CD4-positive, alpha-beta memory T cell (primary cell): ENCODE measurements at places on chromosomes 4 and X. TPM values are rescaled to one million over a fixed set of nuclear protein-coding genes. Genes with fewer than 3 reads are reported as not detected.

DNA sequence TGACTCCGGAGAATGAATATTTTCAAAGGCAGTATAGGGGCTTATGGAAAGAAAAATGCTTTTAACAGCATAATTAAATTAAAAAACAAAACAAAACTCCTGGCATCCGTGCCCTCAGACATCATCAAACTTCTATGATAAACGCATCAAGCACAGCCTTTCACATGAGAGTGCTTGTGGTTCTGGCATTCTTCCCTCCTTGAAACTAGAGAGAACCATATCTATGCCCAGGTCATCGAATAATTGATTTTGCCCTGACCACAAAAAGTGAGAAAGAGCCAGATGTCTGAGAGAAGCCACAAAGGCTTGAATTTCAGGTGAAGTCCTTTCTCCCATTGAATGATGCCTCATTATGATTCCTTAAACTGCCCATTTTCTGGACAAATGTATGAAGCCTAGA lies 286.8 kb downstream of the CBLL2 start:
- H3K4me3 ChIP-seq: no peak overlapping the region
- DNase-seq: no peak
- no peaks in the 10 kb centered on the region for H3K4me1 ChIP-seq
- no peak overlapping the region for H3K27ac ChIP-seq
- H3K36me3 ChIP-seq: no peaks in the 10 kb centered on the region

GRCh38 chr4:158172261-158173258 lies at the start of gene GASK1B:
GASK1B (minus strand) TSS chr4:158173025; CDS start chr4:158171375, 1,650 bp downstream.
- no peaks in the 10 kb centered on the region for H3K4me1 ChIP-seq
- H3K27ac ChIP-seq: no peak within 1 kb of the TSS
- no peak within 1 kb of the TSS for H3K4me3 ChIP-seq
- DNase-seq: no peak

- no peaks in the 10 kb centered on the region for H3K36me3 ChIP-seq
- no peaks in the 10 kb centered on the region for H3K4me1 ChIP-seq
- H3K27ac ChIP-seq: no peak overlapping the region
- no peaks in the 10 kb centered on the region for H3K27me3 ChIP-seq
- H3K4me3 ChIP-seq: no peak overlapping the region
Observed at GRCh38 chr4:48247878-48248558, 21.6 kb downstream of the TEC start.

- H3K27ac ChIP-seq: no peak overlapping the region
- H3K27me3 ChIP-seq: no peaks in the 10 kb centered on the region
- no peak overlapping the region for H3K4me3 ChIP-seq
Observed at GRCh38 chr4:56730097-56730496, 49.0 kb upstream of the HOPX start.

- H3K4me3 ChIP-seq: no peak overlapping the region
- no peaks in the 10 kb centered on the region for H3K36me3 ChIP-seq
- no peaks in the 10 kb centered on the region for H3K4me1 ChIP-seq
- no peaks in the 10 kb centered on the region for H3K27me3 ChIP-seq
Observed at GRCh38 chrX:39911278-39911897, 186.4 kb downstream of the BCOR start.

GRCh38 chr4:14059006-14059405 lies 431.5 kb upstream of the BOD1L1 start:
- no peaks in the 10 kb centered on the region for H3K36me3 ChIP-seq
- DNase-seq: no peak
- no peak overlapping the region for H3K27ac ChIP-seq
- no peaks in the 10 kb centered on the region for H3K27me3 ChIP-seq
- no peak overlapping the region for H3K4me3 ChIP-seq

DNA sequence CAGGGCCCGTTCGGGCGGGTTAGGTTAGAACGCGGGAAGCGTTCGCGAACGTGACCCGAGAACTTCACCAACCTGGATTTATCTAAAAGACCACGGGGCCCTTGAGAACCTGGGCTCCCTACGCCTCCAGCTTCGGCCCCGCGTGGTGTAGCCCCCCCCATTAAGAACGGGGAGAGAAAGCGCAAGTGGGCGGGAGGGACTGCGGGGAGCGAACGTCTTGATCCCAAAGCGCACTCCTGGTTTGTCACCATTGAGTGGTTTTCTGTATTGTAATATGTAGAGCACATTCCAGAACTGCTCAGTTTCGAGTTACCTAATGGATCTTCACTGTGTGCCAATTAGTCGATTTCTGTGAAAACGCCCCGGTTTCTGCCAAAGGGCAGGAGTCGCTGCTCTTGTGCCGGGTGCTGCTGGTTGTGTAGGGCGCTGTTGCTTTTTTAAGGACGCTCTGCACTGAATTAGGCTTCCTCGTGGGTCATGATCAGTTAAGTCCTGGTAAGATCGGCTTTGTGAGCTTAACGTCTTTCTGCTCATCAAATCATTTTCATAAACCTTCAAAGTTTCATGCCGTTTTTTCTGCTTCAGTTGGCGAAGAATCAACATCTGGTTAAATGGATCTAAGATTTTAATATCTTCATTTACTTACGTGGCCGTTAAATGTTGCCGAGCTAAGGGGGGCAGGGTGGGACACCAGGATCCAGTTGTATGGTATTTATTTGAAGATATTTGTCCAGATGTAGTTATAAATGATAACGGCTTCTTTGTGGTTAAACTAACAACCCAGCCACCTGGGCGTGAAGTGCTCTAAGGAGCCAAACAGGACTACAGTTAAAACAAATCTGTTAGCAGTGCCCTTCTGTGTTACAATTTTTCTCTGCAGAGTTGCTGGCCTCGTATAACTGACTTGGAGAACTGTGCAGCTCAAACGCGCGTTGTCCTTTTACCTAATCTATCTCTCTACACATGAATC lies 809 bp downstream of the MND1 start:
- H3K4me3 ChIP-seq: peak overlapping the region; percentile 86
- DNase-seq: peak; percentile 39
- H3K27ac ChIP-seq: peak overlapping the region; percentile 54
- no peaks in the 10 kb centered on the region for H3K27me3 ChIP-seq
- peaks cover 13% of the 10 kb centered on the region for H3K4me1 ChIP-seq
- no peaks in the 10 kb centered on the region for H3K36me3 ChIP-seq

GRCh38 chrX:139971394-139971749 lies 6.1 kb upstream of the CXorf66 start:
- H3K4me3 ChIP-seq: no peak overlapping the region
- H3K27ac ChIP-seq: no peak overlapping the region
- no peaks in the 10 kb centered on the region for H3K4me1 ChIP-seq

DNA sequence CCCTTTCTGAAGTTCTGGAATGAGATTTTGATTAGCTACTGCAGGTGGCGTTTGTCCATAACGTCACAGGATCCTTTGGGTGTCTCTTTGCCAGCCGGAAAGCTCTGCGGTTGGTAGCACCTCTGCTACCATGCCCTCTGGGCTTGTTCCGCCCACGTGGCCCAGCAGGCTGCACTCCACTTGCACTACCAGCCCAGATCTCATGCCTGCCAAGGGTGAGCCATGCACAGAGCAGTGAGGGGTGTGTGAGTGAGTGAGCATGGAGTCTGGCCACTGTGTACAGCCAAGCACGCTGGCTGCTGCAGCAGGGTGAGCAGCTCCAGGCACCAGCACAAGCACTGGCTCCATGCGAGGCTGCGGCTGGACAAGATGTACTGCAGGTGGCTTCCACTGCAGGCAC lies 6.6 kb upstream of the HNRNPD start:
- DNase-seq: no peak
- no peak overlapping the region for H3K27ac ChIP-seq
- H3K27me3 ChIP-seq: no peaks in the 10 kb centered on the region
- H3K36me3 ChIP-seq: no peaks in the 10 kb centered on the region

GRCh38 chr4:156774422-156774821 lies 197.2 kb downstream of the PDGFC start:
- no peak for DNase-seq
- no peak overlapping the region for H3K27ac ChIP-seq
- H3K36me3 ChIP-seq: no peaks in the 10 kb centered on the region

PRDM8 gene
- polyA plus RNA-seq: 3.4 TPM

TRPC5OS gene
- polyA plus RNA-seq: not detected

NKX3-2 gene
- polyA plus RNA-seq: not detected

LPAR4 gene
- not detected for polyA plus RNA-seq

P2RY4 gene
- not detected for polyA plus RNA-seq
